ENCODE measurements at places on chromosomes 4 and X. TPM values are rescaled to one million over a fixed set of nuclear protein-coding genes. Genes with fewer than 3 reads are reported as not detected.

ATP2B3 gene
- polyA plus RNA-seq: not detected

ANXA10 gene
- polyA plus RNA-seq: 0.05 TPM

UBE2A gene
- polyA plus RNA-seq: 76.2 TPM

ARX gene
- polyA plus RNA-seq: not detected

NPY5R gene
- not detected for polyA plus RNA-seq

- H3K36me3 ChIP-seq: no peaks in the 10 kb centered on the region
- no peaks in the 10 kb centered on the region for H3K27me3 ChIP-seq
- H3K4me1 ChIP-seq: peaks cover 2% of the 10 kb centered on the region
- no peak for DNase-seq
- H3K27ac ChIP-seq: no peak overlapping the region
These were observed 273.1 kb downstream of the DCTD start for GRCh38 chr4:182643801-182644682.

GRCh38 chr4:61152433-61152832 lies 47.7 kb upstream of the ADGRL3 start:
- H3K4me3 ChIP-seq: no peak overlapping the region
- DNase-seq: no peak
- no peaks in the 10 kb centered on the region for H3K27me3 ChIP-seq
- H3K4me1 ChIP-seq: no peaks in the 10 kb centered on the region
- no peaks in the 10 kb centered on the region for H3K36me3 ChIP-seq

DNA sequence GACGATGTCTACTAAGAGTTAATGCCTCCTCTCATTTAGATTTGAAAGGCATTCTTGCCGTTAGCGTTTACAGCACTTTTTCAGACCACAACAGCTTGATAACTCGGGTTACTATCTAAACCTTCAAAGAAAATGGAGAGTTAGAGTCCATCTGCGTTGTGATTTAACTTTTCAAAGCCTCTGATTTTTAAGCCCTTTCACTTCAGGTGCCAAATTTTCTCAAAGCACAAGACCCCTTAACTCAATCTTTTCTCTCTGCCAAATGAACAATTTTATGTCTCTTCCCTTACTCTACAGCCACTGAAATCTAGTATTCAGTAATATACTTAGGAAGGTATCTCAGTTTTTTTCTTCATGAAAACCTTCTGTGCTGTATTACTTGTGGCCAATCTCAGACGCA lies 310.5 kb downstream of the TENM3 start:
- no peaks in the 10 kb centered on the region for H3K27me3 ChIP-seq
- H3K36me3 ChIP-seq: no peaks in the 10 kb centered on the region
- H3K4me3 ChIP-seq: no peak overlapping the region

GRCh38 chrX:103183912-103184311 lies 31.0 kb upstream of the BEX4 start:
- no peak overlapping the region for H3K4me3 ChIP-seq
- H3K27ac ChIP-seq: no peak overlapping the region
- no peak for DNase-seq
- peaks cover 5% of the 10 kb centered on the region for H3K27me3 ChIP-seq
- H3K4me1 ChIP-seq: no peaks in the 10 kb centered on the region

- DNase-seq: no peak
- H3K4me3 ChIP-seq: no peak overlapping the region
- no peaks in the 10 kb centered on the region for H3K4me1 ChIP-seq
- no peak overlapping the region for H3K27ac ChIP-seq
These were observed 94.9 kb upstream of the PLAC1 start for GRCh38 chrX:134752981-134753717.

DNA sequence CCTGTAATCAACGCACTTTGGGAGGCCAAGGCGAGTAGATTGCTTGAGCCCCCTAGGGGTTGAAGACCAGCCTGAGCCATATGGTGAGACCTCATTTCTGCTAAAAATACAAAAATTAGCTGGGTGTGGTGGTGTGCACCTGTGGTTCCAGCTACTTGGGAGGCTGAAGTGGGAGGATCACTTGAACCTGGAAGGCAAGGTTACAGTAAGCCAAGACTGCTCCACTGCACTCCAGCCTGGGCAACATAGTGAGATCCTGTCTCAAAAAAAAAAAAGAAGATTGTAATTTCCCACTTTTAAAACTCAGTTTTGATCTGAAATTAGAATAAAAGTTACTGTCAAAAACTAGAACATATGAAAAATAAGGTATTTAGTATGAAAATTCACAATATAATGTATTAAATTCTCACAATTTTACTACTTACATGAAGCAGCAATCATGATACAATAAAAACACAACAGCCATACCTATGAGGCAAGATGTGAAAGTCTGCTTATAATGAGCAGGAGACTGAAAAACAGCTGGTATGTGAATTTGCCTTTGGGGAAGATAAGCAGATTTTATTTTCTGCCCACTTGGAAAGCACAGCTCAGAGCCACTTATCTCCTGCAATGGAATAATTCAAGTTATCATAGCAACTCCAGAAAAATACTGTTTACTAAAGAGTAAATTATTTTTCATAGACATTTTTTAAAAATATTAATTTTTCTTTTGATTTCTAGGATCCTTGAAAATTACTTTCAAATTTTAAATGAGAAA lies 50.6 kb downstream of the ZGRF1 start:
- no peak overlapping the region for H3K4me3 ChIP-seq
- no peaks in the 10 kb centered on the region for H3K36me3 ChIP-seq
- no peak for DNase-seq
- H3K27me3 ChIP-seq: no peaks in the 10 kb centered on the region

GRCh38 chr4:5004496-5004895 lies 14.8 kb downstream of the CYTL1 start:
- H3K4me3 ChIP-seq: no peak overlapping the region
- DNase-seq: no peak
- peaks cover 10% of the 10 kb centered on the region for H3K27me3 ChIP-seq
- H3K4me1 ChIP-seq: no peaks in the 10 kb centered on the region
- H3K27ac ChIP-seq: no peak overlapping the region

GRCh38 chr4:105246712-105247111 lies 100.0 kb downstream of the TET2 start:
- DNase-seq: no peak
- peaks cover 2% of the 10 kb centered on the region for H3K36me3 ChIP-seq
- no peaks in the 10 kb centered on the region for H3K27me3 ChIP-seq
- H3K27ac ChIP-seq: no peak overlapping the region
- no peaks in the 10 kb centered on the region for H3K4me1 ChIP-seq

- H3K4me1 ChIP-seq: no peaks in the 10 kb centered on the region
- H3K27me3 ChIP-seq: no peaks in the 10 kb centered on the region
- H3K27ac ChIP-seq: no peak overlapping the region
- H3K36me3 ChIP-seq: no peaks in the 10 kb centered on the region
- H3K4me3 ChIP-seq: no peak overlapping the region
These were observed 174.7 kb downstream of the UGT8 start for GRCh38 chr4:114773339-114773738.

DNA sequence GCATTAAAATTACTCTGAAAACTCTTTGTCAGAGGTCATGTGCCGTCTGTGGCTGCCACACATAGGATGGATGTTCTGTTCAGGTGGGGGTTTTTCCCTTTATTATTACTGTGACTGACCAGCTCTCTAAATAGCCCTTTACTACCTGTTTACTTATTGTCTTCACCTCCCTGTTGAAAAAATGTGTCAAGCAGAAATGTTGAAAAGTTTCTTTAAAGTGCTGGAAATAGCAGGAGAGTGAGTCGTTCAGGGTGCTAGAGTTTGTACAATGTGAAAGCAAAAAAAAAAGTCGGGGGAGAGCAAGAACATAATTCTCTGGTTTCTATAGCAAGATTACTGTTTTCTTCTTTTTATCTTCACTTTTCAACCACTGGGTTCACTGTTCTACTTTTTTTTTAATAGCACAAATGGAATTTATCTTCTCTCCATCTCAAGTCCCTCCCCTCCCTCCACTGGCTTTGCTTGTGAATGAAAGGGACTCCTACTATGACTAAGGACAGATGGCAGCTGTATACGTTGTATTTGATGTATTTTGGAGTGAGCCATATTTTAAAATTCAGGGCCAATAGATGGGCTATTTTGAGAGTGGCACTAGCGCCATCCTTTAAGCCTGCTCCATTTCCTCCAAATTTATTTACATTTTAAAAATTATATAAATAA lies 33.3 kb downstream of the ARX start:
- H3K27me3 ChIP-seq: no peaks in the 10 kb centered on the region
- H3K36me3 ChIP-seq: no peaks in the 10 kb centered on the region
- H3K4me1 ChIP-seq: no peaks in the 10 kb centered on the region
- no peak overlapping the region for H3K27ac ChIP-seq

- no peak for DNase-seq
- H3K27me3 ChIP-seq: no peaks in the 10 kb centered on the region
- no peak overlapping the region for H3K4me3 ChIP-seq
- H3K36me3 ChIP-seq: no peaks in the 10 kb centered on the region
- H3K27ac ChIP-seq: no peak overlapping the region
These were observed 33.4 kb upstream of the PHKA2 start for GRCh38 chrX:19017271-19017670.
